ENCODE measurements at places on chromosomes 1 and 21. TPM values are rescaled to one million over a fixed set of nuclear protein-coding genes. Genes with fewer than 3 reads are reported as not detected.

Gene ATP1B1
- 13.3 TPM for total RNA-seq

Gene WDR64
- not detected for total RNA-seq

Gene FALEC
- total RNA-seq, result not detected

Gene PRELP
- under 0.01 TPM for total RNA-seq

Gene FAM229A
- 0.61 TPM for total RNA-seq

Gene MEAF6
- total RNA-seq, result 57.5 TPM

Gene MYCL
- total RNA-seq, result 2.3 TPM

Gene S100B
- not detected for total RNA-seq
